ENCODE measurements at places on chromosomes 5 and 9.

DNA sequence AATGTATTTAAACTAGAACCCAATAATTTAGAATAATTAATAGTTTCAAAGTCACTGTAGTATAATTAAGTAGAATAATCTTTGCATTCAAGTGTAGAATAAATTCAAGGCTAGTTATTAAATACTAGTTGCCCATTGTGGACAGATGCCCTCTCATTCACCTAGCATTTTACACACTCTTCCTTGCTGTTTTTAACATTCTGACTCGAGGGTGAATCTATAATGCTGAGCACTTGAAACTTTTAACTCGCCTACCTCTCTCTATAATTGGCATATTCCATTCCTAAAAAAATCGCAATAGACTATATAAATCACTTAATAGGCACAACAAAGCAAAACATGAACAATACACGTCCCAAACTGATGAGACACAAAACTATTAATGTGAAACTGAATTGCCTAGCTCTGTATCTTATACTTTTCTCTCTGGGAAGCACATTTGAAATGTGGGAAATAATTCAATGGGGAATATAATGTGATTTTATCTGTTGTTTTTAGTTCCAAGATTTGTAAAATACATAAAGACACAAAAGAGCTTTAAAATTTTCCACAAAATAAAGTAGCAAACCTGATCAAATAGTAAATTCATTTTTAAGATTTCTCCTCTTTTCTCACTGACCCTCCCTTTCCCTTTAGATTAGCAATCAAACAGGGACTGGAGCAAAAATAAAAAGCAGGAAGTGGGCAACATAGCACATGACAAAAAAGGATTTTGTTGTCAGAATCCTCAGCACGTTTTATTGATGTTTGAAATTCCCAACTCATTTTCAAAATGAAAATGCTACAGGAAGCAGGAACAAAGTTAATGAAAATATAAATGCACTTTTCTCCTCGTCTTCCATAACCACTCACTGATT lies 295.6 kb downstream of the PDE4D start:
- DNase-seq = no peak

GRCh38 chr9:83675466-83675865 lies 32.3 kb downstream of the UBQLN1 start:
- DNase-seq = no peak

DNA sequence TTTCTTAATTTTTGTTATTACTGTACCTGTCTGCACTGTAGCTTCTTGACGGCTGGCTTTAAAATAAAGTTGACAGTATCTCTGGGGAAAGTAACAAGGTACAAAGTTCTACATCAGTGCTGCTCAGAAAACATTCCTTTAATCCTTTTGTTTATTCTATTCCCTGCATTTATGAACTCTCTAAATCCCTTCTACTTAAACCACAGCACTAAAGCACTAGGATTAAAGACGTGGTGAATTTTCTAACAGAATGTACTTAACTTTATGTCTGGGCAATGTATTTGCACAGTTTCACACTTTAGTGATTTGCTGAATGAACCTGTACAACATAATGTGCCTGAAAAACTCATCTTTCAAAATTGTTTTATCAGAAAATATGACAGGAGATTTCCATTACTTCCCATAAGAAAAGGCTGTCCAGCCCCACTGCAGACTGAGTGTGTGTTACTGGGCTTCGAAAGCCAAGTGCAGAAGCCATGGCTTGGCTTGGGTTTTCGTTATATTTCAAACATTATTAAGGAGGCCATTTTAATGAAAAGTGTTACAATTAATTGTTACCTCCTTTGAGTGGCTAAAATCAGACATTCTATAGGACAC lies 43.8 kb downstream of the LHFPL2 start:
- DNase-seq = no peak

DNA sequence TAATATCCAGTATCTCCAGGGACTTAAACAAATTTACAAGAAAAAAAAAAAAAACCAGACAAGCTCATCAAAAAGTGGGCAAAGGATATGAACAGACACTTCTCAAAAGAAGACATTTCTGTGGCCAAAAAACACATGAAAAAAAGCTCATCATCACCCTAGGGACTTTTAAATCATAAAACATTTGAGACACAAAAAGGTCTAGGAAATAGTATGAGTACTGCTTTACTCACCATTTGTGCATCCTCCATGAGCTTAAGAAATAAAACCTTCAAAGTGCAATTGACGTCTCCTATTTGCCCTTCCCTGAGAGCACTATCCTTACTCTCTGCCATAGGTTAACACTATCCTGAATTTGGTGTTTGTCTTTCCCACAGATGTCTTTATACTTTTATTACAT lies 193.7 kb upstream of the NREP start:
- DNase-seq = no peak

- peak; percentile 9 for DNase-seq
These were observed 35.4 kb downstream of the ELAVL2 start for GRCh38 chr9:23790351-23791260.
